ENCODE measurements at places on chromosomes 2 and 18.

- DNase-seq = no peak
Measured at GRCh38 chr18:22705328-22705727, 227.8 kb upstream of the RBBP8 start.

DNA sequence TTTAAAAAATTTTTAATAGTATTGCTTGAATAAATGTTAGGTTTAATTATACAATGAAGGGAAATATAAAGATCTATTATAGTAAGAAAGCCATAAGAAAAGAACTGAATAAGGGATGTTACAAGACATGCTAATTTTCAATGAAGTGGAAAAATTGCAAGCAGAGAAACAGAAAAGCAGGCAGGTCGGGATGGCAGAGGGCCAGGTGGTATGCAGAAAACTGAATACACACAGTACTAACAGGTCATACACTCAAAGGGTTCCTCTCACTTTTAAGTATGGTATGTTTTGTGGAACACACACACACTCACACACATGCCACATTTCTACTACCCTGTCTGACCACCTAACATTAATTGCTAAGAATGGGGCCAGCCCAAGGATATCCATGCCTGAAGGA lies 76.7 kb upstream of the DTNA start:
- no peak for DNase-seq

GRCh38 chr2:22483036-22483435 lies 901.9 kb upstream of the KLHL29 start:
- no peak for DNase-seq

DNA sequence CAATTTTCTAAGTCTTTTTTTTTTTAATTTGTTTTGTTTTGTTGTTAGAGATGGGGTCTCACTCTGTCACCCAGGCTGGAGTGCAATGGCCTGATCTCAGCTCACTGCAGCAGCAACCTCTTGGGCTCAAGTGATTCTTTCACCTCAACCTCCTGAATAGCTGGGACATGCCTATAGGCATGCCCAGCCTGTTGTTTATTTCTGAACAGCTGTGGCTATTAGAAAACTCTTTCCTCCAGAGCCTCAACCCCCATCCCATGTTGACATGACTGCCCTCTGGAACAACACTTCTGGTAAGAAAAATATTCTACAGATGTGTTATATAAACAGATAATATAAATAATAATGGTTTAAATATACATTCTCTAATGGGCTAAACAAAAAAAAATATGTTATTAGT lies 44.4 kb upstream of the TWSG1 start:
- no peak for DNase-seq

DNA sequence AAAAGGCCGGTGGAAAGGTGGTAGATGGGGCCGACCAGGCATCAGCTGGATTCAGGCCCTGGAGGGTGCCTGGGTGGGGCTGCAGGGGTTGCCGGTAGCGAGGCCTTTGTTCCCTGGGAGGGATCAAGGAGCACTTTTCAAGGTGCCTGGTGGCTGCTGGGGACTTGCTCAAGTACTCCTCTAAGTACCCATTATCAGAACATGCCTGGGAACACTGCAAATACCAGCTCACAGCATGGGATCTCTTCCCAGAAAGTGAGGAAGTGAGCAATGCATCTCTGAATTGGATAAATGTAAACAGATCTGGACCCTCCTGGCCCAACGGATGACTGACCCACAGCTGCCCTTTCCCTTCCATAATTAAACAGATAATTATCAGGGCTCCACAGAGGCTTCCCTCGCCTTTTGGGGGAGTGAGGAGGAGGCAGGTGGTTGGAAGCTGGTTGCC lies 210.5 kb downstream of the SH3RF3 start:
- no peak for DNase-seq

DNA sequence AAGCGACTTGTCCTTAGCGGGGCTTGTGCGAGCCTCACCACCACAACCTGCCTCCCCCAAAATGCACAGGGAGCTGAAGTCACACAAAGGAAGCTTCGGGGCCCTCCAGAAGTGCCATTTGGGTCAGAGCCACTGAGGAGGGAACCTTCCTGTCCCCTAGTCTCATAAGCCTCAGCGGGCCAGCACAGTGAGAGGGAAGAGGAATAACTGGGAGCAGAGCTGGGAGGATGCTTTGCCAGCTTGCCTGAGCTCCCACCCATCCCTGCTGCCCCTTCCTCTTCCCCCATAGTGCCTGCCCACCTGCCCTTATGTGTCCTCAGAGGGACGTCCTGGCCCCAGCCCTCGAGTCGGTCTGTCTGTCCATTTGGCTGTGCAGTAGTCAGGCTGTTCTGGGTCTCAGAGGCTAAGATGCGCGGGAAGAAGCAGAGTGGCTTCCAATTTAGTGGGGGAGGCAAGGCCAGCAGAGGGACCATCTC lies 51.8 kb upstream of the GPR17 start:
- DNase-seq = no peak

- no peak for DNase-seq
Measured at GRCh38 chr2:54941248-54941984, 108.8 kb downstream of the RTN4 start.
